ENCODE measurements at places on chromosomes 12 and 14. TPM values are rescaled to one million over a fixed set of nuclear protein-coding genes. Genes with fewer than 3 reads are reported as not detected.

Gene RAB2B
- 51.3 TPM for polyA plus RNA-seq

Gene LGR5
- 17.2 TPM for polyA plus RNA-seq

Gene BIN2
- 2.6 TPM for polyA plus RNA-seq

Gene GALNT8
- 3.8 TPM for polyA plus RNA-seq

Gene SMOC1
- 2.5 TPM for polyA plus RNA-seq

Gene SLC8A3
- polyA plus RNA-seq = 0.25 TPM

Gene SH2B3
- 17.6 TPM for polyA plus RNA-seq

Gene TPCN1
- polyA plus RNA-seq = 32.7 TPM

Gene PSEN1
- 65.7 TPM for polyA plus RNA-seq

Gene MMP14
- polyA plus RNA-seq = 161 TPM

Gene SLC17A8
- 0.25 TPM for polyA plus RNA-seq

Gene DDX55
- 21.0 TPM for polyA plus RNA-seq

Gene GZMB
- polyA plus RNA-seq = not detected

Gene IL22
- polyA plus RNA-seq = not detected

Gene ZC3H10
- 6.9 TPM for polyA plus RNA-seq

Gene ANO6
- 63.1 TPM for polyA plus RNA-seq

Gene SLC25A21
- polyA plus RNA-seq = 4.3 TPM

Gene TAS2R30
- polyA plus RNA-seq = 0.16 TPM

Gene PMEL
- 3.3 TPM for polyA plus RNA-seq

Gene FBXW8
- 25.9 TPM for polyA plus RNA-seq

Gene RNFT2
- polyA plus RNA-seq = 4.2 TPM

Gene PZP
- polyA plus RNA-seq = 0.30 TPM

Gene CCDC197
- not detected for polyA plus RNA-seq

Gene SERPINA3
- not detected for polyA plus RNA-seq

Gene CLEC4D
- 0.49 TPM for polyA plus RNA-seq

Gene IGFBP6
- polyA plus RNA-seq = 17.6 TPM

Gene KCNMB4
- polyA plus RNA-seq = 24.7 TPM

Gene CCDC198
- polyA plus RNA-seq = 392 TPM

Gene PIGH
- polyA plus RNA-seq = 37.8 TPM

Gene RNF212B
- 1.3 TPM for polyA plus RNA-seq

Gene KRT74
- polyA plus RNA-seq = not detected

Gene BAG5
- polyA plus RNA-seq = 28.2 TPM

Gene TMEM132C
- 2.4 TPM for polyA plus RNA-seq

Gene KRT72
- 0.04 TPM for polyA plus RNA-seq

Gene PAWR
- 118 TPM for polyA plus RNA-seq

Gene DNAJC22
- 16.1 TPM for polyA plus RNA-seq

Gene NRDE2
- 21.4 TPM for polyA plus RNA-seq

Gene LBHD2
- polyA plus RNA-seq = not detected

Gene DGKA
- polyA plus RNA-seq = 17.7 TPM

Gene OR9K2
- polyA plus RNA-seq = not detected

Gene PTGDR
- 0.84 TPM for polyA plus RNA-seq

Gene SLCO1B1
- polyA plus RNA-seq = not detected

Gene IFT81
- 43.8 TPM for polyA plus RNA-seq
